ENCODE measurements at places on chromosomes 13 and 19.

DNA sequence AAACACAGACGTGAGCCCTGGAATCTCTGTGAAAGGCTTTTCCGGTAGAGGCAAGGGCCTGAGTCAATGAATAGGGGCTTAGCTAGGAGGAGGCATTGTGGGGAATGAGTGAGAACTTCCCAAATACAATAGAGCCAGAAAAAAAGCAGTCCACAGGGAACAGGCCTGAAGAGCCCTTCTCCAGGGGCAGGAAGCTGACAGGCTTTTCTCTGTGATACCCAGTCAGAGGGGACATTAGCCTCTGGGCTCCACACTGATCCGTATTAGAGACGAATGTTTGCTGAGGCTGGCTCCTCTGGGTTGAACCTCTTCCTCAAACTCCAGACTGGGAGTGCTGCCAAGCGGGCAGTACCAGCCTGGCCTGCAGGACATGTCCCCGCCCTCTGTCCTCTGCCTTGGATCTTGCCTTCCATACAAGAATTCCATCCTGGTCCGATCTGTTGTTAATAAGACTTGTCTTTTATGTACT lies 2.3 kb downstream of the DHRS12 start:
- no peak for DNase-seq

DNA sequence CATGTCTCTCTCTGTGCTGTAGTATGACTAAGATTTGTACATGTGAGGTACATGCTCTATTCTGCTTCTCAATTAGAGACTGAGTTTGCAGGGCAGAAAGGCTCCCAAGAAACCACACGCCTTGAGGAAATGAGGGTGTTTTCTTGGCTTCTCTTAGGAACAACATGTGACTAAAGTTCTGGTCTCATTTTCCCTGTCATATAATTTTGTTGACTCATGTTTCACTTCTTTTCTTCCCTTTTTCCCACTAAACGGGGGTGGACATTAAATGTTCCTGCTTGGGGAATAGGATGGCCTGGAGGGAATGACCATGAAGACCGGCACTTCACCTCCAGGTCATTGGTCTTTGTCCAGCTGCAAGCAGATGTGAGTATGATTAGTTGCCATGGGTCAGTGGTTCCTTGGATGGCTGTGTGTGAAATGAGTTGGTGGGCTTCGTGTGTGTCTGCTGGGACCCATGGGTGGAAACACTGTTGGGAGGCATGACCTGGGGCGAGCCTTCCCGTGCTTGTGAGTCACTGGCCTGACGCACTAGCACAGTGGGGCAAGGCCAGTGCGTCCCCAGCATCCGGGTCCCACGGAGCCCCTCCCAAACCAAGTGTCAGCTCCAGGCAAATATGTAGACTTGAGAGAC lies 56.6 kb downstream of the COL4A1 start:
- DNase-seq = no peak

DNA sequence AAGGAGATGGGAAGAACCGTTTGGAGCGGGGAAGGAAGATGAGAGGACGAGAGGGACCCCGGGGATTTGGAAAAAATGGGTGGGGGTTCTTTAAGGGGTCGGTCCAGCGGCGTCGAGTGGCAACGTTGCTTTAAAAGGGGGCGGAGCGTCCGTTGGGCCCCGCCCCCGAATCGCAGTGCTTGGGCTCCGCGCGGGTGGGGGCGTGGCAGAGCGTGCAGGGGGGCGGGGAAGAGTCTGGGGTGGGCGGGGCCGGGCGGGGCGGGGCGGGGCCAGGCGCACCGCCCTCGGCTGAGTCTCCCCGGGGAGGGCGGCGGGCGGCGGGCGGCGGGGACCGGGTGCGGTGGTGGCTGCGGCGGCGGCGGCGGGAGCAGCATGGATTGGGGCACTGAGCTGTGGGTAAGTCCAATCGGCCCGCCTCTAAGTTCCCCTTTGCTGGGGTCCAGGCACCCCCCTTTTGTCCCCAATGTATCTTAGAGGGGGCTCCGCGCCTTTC lies at the start of gene TRIP10:
Gene TRIP10, plus strand, starts transcription at position 291 of the 493 bp plus-strand sequence. Its CDS starts 82 bp downstream, at position 373.
- DNase-seq = no peak

- no peak for DNase-seq
Measured at GRCh38 chr19:2888731-2889224, 11.9 kb upstream of the ZNF57 start.

DNA sequence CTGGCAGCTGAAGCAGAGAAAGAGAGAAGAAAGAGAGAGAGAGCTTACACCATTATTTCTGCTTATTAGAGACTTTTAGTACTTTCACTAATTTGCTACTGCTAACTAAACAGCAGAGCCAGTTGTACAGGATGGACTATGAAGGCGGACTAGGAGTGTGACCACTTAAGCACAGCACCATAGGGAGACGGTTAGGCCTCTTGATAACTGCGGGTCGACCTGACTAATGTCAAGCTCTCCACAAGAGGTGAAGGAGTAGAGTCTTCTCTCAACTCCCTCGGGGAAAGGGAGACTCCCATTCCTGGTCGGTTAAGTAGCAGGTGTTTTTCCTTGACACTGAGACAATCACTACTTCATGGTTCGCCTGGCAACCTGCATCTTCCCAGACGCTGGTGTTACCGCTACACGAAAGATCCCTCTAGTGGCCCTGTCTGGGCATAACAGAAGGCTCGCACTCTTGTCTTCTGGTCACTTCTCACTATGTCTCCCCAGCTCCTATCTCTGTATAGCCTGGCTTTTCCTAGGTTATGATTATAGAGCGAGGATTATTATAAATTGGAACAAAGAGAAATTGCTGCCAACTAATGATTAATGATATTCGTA lies 5.3 kb upstream of the PSG7 start:
- DNase-seq = no peak
